Tibial nerve (tissue), 4 donors: ENCODE measurements at places on chromosomes 3 and 15. TPM values are rescaled to one million over a fixed set of nuclear protein-coding genes. Genes with fewer than 3 reads are reported as not detected.

The CTXN2 gene
- total RNA-seq = not detected

GRCh38 chr3:36714343-36715086 lies 49.8 kb downstream of the DCLK3 start:
- H3K4me3 ChIP-seq = no peak overlapping the region
- H3K27ac ChIP-seq = no peak overlapping the region
- no peaks in the 10 kb centered on the region for H3K36me3 ChIP-seq

GRCh38 chr3:31546162-31546561 lies 13.4 kb downstream of the STT3B start:
- H3K4me3 ChIP-seq = no peak overlapping the region
- H3K4me1 ChIP-seq = peaks cover 32% of the 10 kb centered on the region

The SLC6A1 gene
- total RNA-seq = 3.9 TPM

The CLSTN2 gene
- total RNA-seq = 21.3 TPM

DNA sequence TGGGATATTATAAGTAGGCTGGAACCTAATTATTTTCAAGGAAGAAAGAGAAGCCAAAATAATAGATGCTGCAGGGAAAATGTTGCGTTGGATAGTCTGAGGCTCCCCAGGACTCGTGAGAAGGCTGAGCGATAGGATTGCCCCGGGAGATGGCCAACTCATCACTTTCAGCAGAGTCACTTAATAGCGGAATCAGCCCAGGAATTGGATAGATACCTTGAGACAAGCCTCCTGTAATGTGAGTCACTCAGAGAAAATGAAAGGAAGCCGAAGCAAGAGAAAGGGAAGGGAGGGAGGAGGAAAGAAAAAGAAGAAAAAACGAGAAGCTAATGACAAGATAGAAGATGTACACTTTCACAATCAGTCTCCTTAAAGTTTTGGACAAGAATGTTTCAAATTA lies 94.3 kb downstream of the SQOR start:
- no peak overlapping the region for H3K27ac ChIP-seq
- H3K4me3 ChIP-seq = no peak overlapping the region
- no peaks in the 10 kb centered on the region for H3K27me3 ChIP-seq
- H3K4me1 ChIP-seq = no peaks in the 10 kb centered on the region
- H3K36me3 ChIP-seq = no peaks in the 10 kb centered on the region

GRCh38 chr3:135078283-135078682 lies 283.2 kb downstream of the EPHB1 start:
- H3K4me3 ChIP-seq = no peak overlapping the region
- H3K27me3 ChIP-seq = no peaks in the 10 kb centered on the region

DNA sequence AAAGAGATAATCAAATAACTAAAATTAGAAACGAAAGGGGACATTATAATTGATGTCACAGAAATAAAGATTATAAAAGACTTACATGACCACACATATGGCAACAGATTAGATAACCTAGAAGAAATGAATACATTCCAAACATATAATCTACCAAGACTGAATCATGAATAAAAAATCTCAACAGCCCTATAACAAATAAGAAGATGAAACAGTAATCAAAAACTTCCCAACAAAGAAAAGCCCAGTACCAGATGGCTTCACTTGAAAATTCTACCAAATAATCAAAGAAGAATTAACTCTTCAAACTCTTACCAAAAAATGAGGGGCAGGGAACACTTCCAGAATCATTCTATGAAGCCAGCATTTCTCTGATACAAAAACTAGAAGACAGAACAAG lies 11.8 kb downstream of the TOP2B start:
- H3K4me1 ChIP-seq = peaks cover 25% of the 10 kb centered on the region
- no peaks in the 10 kb centered on the region for H3K27me3 ChIP-seq
- no peak overlapping the region for H3K27ac ChIP-seq
- H3K4me3 ChIP-seq = no peak overlapping the region
- no peaks in the 10 kb centered on the region for H3K36me3 ChIP-seq

- H3K27ac ChIP-seq = no peak overlapping the region
- H3K36me3 ChIP-seq = no peaks in the 10 kb centered on the region
- H3K4me3 ChIP-seq = no peak overlapping the region
- DNase-seq = no peak
- H3K27me3 ChIP-seq = peaks cover 17% of the 10 kb centered on the region
Measured at GRCh38 chr3:185270956-185271332, 17.1 kb upstream of the EHHADH start.

DNA sequence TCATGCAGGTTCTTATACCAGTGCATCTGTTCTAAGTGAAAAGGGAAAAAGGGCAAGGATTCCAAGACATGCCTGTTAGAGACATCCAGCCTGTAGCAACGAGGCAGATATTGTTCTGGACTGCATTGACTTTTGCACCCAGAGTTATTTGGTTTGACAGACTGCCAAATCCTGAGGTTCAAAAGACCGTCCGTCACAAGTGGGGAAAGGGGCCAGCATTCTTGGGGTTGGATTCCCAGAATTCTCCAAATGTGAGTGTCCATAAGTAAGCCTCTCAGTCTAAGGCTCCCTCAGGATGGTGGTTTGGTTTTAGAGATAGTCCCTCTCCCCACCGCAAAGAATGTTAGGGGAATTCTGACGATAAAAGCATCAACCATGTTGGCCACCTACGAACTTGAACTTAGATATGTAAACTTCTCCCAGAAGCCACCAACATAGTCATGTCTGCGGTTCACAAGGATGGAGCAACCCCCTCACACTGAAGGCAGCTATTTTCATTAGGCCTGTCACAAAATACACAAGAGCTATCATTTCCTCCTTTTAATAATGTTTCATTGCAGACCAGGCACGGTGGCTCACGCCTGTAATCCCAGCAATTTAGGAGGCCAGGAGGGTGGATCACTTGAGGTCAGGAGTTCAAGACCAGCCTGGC lies 13.6 kb upstream of the LACTB start:
- no peaks in the 10 kb centered on the region for H3K36me3 ChIP-seq
- no peak overlapping the region for H3K4me3 ChIP-seq
- peak; percentile 27 for DNase-seq
- H3K4me1 ChIP-seq = no peaks in the 10 kb centered on the region

The RASGRP1 gene
- total RNA-seq = 2.1 TPM

- H3K27me3 ChIP-seq = no peaks in the 10 kb centered on the region
- H3K27ac ChIP-seq = no peak overlapping the region
- H3K4me3 ChIP-seq = no peak overlapping the region
- no peaks in the 10 kb centered on the region for H3K36me3 ChIP-seq
- H3K4me1 ChIP-seq = no peaks in the 10 kb centered on the region
Measured at GRCh38 chr3:113232342-113232741, 21.0 kb downstream of the BOC start.

The SPRED1 gene
- 20.4 TPM for total RNA-seq

The PARP6 gene
- total RNA-seq = 59.2 TPM
